ENCODE measurements at places on chromosomes 2 and 18.

GRCh38 chr18:7168408-7168807 is 50.8 kb upstream of the LAMA1 start:
- no peak for DNase-seq

- no peak for DNase-seq
These were observed 3.5 kb upstream of the FAM124B start for GRCh38 chr2:224405412-224405811.

DNA sequence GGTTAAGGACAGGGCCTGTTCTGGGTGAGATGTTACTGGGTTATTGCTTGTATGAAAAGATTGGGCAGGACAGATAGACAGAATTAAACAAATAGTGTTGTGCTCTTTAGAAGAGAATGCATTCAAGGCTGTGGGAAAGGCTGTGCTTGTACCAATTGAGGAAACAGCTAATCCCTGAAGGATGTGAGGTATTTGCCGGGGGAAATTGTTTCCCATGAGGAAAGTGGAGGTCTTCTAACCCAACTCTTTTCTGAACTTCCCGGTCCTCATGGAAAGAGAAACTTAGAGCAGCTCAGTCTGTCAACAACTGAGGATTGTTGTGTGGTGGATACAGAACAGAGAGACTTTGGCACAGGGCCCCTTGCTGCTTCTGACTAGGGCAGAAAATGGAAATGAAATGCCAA is 9.5 kb downstream of the SLC1A4 start:
- no peak for DNase-seq

- no peak for DNase-seq
These were observed 457.8 kb upstream of the MEX3C start for GRCh38 chr18:51655327-51655698.

DNA sequence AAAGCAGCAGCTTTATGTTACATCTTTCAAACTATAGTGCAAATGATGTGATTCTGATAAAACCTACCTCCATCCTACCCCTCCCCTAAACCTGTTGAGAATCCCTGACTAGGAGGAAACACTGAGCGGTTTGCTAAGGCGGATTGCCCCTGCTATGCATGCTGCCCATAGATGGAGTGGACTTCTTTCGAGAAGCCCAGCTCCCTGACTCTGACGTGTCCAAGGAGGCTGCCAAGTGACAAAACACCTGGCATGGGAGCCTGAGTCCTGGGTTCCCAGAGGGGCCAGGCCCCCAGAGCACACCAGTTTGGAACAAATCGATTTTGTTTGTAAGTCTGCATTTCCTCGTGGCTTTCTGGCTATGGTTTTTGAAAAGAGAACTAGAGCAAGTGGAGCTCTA is 1.4 kb upstream of the UXS1 start:
- DNase-seq, result no peak

GRCh38 chr2:150125188-150125587 is 362.3 kb downstream of the RND3 start:
- DNase-seq, result no peak

DNA sequence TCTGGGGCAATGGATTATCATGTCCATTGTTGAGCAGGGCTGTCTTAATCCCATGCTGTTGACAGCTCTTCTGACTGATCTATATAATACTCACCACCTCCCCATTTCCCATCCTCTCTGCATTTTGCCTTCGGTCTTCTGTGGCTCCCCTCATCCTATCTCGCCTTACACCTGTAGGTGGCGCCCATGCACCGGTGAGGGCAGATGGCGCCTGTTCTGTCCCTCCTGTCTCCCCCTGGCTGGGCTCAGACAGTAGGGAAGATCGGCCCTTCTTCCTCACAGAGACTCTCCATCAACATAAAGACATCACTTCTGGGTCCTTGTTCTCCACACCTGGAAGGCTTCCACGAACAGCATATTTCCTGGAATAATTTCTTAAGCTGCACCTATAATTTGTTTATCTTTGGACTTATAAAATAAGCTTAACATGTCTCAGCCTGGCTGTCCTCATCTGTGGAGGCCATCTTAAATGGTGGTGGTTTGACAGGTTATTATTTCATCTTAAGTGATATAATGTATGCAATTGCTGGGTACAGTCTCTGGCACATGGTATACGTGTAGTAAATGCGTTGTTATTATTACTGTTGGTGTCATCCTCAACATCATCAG is 10.9 kb upstream of the CDH20 start:
- no peak for DNase-seq

GRCh38 chr2:50859110-50859509 is 172.8 kb downstream of the NRXN1 start:
- DNase-seq, result no peak

DNA sequence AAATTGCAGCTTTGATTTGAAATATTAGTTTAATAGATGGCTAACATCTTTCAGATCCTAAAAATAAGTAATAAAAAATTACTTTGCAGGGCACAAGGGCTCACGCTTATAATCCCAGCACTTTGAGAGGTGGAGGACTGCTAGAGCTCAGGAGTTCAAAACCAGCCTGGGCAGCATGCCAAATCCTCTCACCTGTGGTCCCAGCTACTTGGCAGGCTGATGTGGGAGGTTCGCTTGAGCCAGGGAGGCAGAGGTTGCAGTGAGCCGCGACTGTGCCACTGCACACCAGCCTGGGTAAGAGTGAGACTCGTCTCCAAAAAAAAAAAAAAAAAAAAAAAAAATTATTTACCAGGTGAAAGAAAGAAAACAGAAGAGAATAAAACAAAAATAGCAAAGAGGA is 449.8 kb downstream of the NRXN1 start:
- no peak for DNase-seq

- DNase-seq, result no peak
These were observed 8.2 kb upstream of the FAM98A start for GRCh38 chr2:33607251-33607721.

- DNase-seq, result no peak
These were observed 270.2 kb downstream of the LOXHD1 start for GRCh38 chr18:46386788-46387187.

DNA sequence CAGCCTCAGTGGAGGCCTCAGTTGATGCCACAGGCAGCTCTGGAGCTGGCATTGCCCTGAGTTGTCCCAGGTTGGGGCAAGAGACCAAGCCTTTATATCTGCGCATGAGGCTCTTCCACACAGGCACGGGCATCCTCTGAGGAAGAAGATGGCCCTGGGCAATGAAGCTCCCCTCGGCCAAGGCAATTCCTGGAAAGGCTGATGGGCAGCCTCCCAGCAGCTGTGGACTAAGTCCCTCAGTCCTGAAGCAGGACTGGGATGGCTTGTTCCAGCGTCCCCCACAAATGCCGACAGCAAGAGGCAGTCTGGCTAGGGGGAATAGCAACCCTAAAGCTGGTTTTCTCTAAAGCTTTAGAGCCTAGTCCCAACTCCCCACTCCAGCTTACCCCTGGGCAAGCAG is 90.0 kb downstream of the TFCP2L1 start:
- DNase-seq, result no peak
